ENCODE measurements at places on chromosomes 3 and 15.

GRCh38 chr3:139306078-139306477 is 37.7 kb upstream of the MRPS22 start:
- DNase-seq = no peak

- DNase-seq = no peak
These were observed 440.7 kb upstream of the KCNMB2 start for GRCh38 chr3:178095522-178095921.

- no peak for DNase-seq
These were observed 48.3 kb downstream of the PRTG start for GRCh38 chr15:55694652-55695150.

DNA sequence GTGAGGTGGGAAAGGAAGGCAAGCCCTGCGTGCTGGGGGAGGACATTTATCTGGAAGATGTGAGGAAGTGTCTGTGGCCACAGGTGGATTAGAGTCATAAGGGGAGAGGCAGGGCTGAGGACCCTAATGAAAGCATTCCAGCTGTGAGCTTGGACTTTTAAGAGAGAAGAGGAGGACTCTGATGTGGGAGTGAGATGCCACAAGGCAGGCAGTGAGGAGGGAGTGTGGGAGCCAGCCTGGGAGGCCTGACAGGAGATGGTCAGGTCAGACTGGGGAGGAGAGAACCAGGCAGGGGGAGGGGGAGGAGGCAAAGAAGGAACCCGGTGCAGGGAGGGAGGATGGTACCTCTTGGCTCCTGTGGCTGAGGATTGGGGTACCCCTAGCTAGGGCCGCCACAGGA is 21.0 kb downstream of the MAPKAPK3 start:
- DNase-seq = no peak

DNA sequence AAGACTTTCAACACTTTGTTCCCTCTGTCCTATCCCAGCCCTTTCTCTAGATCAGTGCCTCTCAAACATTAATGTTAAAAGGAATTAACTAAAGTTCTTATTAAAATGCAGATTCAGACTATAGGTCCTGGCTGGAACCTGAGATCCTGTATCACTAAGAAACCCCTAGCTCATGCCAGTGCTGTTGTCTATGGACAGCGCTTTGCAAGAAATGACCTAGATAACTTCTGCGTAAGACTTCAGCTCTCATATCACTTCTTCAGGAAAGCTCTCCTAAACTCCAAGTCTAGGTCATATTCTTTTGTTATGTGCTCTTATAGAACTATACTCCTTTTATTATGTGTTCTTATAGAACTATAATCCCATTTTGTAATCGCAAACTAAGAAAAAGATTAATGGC is 67.8 kb upstream of the CDIN1 start:
- DNase-seq = no peak

GRCh38 chr3:10322352-10322710 is 1.4 kb upstream of the SEC13 start:
- DNase-seq = no peak

- no peak for DNase-seq
These were observed 400.4 kb upstream of the THBS1 start for GRCh38 chr15:39180483-39180933.

DNA sequence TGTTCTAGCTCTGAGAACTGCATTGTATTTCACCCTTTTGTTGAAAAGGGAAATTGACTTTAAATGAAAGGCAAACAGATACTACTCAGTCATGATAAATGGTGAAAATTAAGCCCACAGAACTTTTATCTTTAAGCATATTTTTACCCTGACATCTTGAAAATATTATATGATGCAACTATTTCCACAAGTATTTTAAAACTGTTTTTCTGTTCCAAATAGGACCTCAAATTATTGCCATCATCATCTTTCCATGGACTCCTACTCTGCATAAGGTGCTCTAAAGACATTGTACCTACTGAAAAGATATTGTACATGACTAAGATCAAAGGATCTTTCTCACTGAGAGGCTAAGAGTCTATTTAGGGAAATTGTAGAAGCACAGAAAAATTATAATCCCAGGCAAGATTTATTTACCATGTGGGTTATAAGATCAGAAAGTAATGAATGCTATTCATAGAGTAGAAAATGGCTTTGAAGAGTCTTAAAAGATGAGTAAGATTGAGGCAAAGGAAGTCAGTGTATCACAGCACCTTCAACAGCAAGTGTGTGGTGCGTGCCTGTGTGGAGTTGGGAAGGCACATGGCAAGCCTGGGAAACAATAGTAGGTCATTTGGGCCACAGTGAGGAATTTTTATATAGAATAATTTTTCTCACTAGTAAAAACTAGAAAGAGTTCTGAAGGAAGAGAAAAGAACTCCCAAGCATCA is 68.8 kb downstream of the VGLL3 start:
- DNase-seq = no peak

- DNase-seq = no peak
These were observed 7.8 kb upstream of the WNT7A start for GRCh38 chr3:13887495-13888300.

GRCh38 chr15:85770096-85771041 is 24.4 kb downstream of the KLHL25 start:
- no peak for DNase-seq

- DNase-seq = no peak
These were observed 259.6 kb downstream of the STXBP5L start for GRCh38 chr3:121167374-121168139.

DNA sequence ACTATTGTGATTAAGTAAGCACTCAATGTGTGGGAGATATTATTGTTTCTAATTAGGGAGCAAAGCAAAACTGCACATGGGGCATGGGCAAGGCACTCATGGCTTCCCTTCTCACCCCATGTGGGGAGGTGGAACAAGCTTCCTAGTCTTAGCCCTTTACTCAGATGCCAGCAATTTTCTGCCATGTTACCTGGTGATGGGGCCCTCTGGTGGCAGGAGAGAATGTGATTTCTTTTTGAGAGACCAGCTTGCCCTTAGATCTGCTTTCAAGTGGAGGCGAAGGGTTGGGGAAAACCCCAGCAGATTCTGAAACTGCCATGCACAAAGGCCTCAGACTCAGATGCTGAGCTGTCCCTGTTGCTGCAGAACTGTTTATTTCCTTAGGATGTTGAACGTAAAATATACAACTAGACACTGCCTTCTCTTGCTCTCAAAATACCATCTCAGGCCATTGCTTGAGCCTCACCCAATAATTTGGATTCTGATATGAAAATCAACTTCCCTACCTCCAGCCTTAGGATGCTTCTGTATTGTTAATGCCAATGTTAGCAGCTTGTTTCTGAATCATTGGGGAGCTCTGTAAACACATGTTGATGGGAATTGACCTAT is 130.2 kb upstream of the TPRG1 start:
- DNase-seq = peak; percentile 29
